ENCODE measurements at places on chromosomes 2 and 18. TPM values are rescaled to one million over a fixed set of nuclear protein-coding genes. Genes with fewer than 3 reads are reported as not detected.

GRCh38 chr18:1078301-1078700, 173.6 kb downstream of the ADCYAP1 start:
- DNase-seq: no peak

GRCh38 chr18:79680100-79680879, 687 bp downstream of the CTDP1 start:
- no peak for DNase-seq

The NLRC4 gene
- total RNA-seq: not detected

DNA sequence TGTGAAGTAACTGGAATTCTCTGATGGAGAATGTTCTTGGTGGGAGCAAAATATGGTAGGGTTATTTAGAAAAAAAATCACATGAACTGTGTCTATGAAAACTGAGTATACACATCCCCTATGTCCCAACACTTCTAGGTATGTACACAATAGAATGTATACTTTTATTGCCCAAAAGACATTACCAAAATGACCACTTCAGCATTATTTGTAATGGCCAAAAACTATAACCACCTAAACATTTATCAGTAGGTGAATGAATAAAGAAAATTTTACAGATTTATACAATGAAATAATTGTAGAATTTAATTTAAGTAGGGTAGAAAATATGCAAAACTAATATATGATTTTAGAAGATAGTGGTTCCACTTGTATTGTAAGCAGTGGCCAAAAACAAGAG, 462.8 kb downstream of the KCNJ3 start:
- DNase-seq: no peak

The DSG1 gene
- total RNA-seq: 40.8 TPM

DNA sequence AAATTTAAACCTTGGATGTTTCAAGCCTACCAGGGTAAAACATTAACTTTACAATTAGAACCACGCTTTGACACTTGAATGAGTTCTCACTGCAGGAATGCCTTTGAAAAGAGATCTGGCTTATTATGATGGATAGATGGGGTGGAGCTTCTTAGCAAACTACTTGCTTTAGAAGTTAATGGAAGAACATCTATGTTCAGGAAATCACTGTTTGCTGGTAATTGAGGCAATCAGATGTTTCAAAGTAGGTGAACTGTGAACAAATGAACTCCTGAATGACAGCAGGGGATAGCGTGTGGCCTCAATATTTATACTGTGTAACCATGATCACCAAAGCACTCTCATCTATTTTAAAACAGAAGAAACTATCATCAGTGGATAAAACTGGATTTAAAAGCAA, 383.6 kb downstream of the PIK3C3 start:
- DNase-seq: no peak

- DNase-seq: peak; percentile 75
Measured at GRCh38 chr2:102141970-102142828, at the start of gene IL1R1. Gene IL1R1, plus strand, starts transcription at chr2:102142746. Its CDS starts 14,979 bp downstream, at chr2:102157725.

DNA sequence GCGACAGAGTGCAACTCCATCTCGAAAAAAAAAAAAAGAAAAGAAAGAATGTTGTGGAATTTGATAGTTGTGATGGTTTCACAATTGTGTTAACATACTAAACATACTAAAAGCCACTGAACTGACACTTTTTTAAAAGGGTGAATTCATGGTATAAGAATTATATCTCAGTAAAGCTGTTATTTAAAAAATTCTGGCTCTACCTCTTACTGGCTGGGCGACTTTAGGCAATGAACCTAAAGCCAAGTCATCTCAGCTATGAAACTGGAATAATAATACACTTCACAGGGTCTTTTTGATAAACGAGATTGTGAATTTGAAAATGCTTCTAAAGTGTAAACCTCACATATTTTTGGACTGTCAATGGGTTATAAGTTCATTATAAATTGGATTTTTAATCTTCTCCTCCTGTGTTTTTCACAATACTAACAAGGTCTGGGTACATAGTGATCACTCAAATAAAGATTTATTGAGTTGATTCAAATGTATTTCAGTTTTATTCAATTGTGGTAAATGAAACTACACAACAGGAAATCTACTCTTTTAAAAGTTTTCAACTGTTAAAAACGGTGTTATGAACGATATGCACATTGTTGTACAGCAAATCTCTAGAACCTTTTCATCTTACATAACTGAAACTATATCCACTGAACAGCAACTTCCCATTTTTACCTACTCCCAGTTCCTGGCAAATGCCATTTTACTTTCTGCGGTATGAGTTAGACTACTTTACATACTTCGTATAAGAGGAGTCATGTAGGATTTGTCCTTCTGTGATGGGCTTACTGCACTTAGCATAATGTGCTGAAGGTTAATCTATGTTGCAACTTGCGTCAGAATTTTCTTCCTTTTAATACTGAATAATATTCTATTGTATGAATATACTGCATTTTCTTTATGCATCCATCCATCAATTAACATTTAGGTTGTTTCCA, 43.0 kb upstream of the GTF2A1L start:
- no peak for DNase-seq

- no peak for DNase-seq
Measured at GRCh38 chr18:26434887-26435286, 113.5 kb downstream of the KCTD1 start.

DNA sequence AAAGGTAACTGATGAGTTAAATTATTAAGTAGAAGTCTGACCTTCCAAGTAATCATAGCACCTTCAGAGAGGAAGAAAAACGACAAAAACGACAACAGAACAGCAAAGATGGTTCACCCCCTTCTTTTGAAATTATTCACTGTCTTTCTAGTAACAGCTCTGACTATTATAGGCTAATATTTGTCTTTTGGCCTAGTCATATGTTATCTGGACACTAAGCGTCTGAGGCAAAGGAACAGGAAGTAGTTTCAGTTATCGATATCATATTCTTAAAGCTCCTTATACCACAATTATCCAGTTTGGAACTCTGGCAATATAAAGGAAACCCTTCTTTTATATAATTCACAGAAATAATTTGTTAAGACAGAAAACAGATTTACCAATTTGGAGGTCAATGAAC, 27.6 kb upstream of the SLC40A1 start:
- DNase-seq: no peak

GRCh38 chr2:227153307-227153706, 10.7 kb downstream of the COL4A4 start:
- no peak for DNase-seq

- no peak for DNase-seq
Measured at GRCh38 chr2:6449343-6449742, 416.4 kb downstream of the CMPK2 start.

The LIMS4 gene
- total RNA-seq: 1.0 TPM

GRCh38 chr18:9469685-9470084, 5.6 kb upstream of the RALBP1 start:
- no peak for DNase-seq

The ANKRD62 gene
- total RNA-seq: not detected

The EPHA4 gene
- total RNA-seq: 78.3 TPM

- DNase-seq: no peak
Measured at GRCh38 chr2:15776629-15776919, 163.8 kb upstream of the MYCN start.

- DNase-seq: no peak
Measured at GRCh38 chr2:31397094-31397493, 17.4 kb downstream of the XDH start.

DNA sequence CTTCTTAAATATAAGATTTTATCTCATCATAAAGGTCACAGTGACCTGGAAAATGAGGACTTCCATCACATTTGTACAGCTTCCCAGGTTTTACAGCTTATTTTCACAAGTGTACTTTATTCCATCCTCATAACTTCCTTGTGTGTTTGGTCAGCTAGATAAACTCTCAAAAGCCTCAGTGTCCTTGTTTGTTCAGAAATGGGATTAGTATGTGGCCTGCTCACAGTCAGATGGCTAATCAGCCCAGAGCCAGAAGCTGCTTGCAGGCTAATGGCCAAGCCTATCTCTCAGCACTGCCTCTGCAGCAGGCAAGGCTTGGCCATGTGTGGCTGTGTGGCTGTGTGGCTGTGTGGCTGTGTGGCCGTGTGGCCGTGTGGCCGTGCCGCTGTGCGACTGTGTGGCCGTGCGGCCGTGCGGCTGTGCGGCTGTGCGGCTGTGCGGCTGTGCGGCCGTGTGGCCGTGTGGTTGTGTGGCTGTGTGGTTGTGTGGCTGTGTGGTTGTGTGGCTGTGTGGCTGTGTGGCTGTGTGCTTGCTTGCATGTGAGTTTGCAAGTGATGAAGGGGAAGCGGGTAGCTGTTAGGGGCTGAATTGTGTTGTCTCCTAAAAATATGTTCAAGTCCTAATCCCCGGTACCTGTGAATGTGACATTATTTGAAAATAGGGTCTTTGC, 233.0 kb upstream of the TNP1 start:
- no peak for DNase-seq

The ITM2C gene
- 211 TPM for total RNA-seq

The TFPI gene
- 9.6 TPM for total RNA-seq

DNA sequence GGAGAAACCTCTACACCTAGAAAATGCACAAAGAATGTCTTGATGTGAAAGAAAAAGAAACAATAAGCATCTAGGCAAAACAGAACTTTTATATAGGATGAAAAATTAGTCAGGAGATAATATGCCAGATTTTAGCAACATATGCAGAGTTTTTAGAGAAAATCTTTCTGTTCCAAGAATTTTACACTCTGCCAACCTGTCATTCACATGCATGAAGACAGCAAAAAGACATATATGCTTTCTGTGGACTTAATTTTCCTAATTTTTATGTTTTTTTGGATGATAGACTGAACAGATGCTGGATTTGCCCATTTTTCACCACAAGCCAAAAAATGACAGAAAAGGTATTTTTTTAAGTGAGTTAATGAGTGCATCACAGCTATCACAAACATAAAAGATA, 637.3 kb downstream of the TRIB2 start:
- no peak for DNase-seq

GRCh38 chr2:68715353-68716041, 19.1 kb upstream of the ARHGAP25 start:
- DNase-seq: no peak

- DNase-seq: no peak
Measured at GRCh38 chr2:96702098-96702785, 37.6 kb downstream of the LMAN2L start.

GRCh38 chr2:118119158-118119727, 31.0 kb downstream of the INSIG2 start:
- no peak for DNase-seq

The PLGLB1 gene
- 6.4 TPM for total RNA-seq

GRCh38 chr2:44651974-44652373, 289.5 kb upstream of the SIX3 start:
- DNase-seq: no peak

DNA sequence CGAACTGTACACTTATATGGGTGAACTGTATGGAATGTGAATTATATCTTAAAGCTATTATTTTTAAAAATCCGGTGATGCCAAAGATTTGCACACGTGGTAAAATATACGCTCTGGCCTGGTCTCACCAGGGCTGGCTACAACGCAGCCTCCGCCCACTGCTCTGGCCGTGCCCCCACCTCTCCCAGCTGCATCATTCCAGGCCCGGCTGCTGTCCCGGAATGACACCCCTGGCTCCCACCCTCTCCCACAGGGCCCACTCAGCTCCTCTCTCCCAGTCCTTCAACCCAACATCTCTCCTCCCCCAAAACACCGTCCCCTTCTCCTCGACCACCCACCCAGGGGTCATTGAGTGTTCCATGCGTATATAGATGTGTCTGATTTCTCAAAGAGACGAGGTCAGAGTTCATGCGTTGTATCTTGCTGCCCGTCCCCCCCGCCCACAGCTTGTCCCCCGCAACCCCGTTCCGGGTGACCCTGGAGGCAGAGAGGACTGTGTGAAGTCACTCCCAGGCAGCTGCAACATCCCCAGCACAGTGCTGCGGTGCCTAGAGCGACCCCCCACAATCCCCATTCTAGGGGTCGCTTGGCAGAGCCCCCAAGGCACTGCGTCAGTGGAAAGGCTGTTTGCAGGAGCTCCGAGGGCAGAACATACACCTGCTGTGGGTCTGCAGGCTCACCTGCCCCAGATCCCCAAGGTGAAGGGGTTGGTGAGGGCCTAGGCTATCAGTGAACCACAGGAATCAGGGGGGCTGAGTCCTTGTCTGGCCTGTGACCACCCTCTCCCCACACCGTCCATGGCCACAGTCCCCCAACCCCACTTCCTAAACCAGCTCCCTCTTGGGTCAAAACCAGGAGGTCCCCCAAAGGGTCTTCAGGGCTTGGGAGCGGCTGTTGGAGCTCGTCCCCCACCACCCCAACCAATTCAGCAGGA, 13.3 kb downstream of the DNMT3A start:
- DNase-seq: no peak

DNA sequence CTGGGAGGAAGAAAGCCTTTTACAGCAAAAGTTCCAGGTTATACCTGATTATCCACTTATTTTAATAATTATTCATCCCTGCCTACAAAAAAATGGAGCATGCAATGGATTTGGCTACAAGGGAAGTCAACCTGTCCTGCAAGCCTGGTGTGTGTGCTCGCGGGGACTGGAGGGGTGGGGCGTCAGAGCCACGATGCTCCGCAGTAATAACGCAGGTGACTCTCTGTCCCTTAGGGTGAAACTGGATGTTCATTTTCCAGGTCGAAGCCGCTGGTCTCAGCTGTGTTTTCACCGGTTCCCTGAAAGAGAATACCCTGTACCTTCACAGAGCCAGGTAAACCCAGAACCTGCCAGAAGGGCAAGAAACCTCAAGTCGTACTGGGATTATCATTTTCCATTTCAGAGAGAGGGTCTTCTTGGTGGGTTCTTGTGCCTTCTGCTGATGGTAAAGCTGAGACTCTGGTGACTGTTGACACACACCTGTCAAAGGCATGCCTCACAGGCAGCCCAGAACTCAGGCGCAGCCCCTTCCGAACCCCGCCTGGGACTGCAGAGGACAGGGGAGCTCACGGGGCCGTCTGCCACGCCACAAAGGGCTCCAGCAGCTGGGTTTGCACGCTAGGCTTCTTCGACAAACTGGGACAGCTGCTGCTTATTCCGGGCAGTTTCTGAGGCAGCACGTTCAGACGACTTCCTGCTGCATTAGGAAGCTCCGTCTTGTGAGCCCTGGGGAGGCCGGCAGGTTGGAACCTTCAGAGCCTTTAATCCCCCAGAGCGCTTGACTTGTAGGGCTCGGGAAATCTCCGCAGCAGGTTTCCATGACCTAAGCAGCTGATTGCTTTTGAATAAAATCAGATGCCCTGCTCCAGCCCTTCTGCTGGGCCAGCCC, 58.6 kb downstream of the KCNG2 start:
- no peak for DNase-seq

The CFC1 gene
- 25.5 TPM for total RNA-seq
